Large intestine (tissue), 12 donors: ENCODE measurements at places on chromosomes 12 and 14.

GRCh38 chr12:108394196-108394595, 55.1 kb upstream of the CMKLR1 start:
- DNase-seq = peak; percentile 25

DNA sequence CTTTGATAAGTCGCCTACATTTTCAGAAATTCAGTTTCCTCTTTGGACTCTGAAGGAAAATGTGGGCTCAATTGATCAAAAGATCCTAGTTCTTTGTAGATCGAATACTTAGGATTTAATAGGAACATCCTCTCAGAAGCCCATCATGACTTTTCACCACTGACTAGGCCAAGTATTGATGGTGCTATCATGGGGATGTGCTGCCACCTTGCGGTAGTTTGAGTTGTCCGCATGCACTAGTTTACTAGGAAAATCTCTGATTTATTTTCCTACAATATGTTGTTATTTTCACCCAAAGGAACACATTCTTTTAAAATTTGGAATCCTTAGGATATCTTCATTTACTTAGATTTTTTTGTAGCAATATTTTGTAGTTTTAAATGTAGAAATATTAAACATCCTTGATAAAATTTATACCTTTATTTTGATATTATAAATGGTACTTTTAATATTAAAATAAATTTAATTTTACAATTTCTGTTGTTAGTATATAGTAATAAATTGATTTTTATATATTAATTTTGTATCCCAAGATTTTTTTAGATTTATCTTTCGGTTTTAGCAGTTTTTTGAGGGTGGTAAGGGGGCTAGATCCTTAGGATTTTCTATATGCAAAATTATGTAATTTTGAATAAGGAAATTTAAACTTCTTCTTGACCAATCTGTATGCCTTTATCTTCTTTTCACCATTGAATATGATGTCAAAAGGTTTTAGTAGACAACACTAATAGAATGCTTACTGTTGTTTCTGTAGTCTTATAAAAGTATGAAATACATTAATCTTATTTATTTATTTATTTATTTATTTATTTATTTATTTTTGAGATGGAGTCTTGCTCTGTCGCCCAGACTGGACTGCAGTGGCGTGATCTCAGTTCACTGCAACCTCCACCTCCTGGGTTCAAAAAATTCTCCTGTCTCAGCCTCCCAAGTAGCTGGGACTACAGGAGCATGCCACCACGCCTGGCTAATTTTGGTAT, 52.9 kb upstream of the OR9K2 start:
- DNase-seq = peak; percentile 55

DNA sequence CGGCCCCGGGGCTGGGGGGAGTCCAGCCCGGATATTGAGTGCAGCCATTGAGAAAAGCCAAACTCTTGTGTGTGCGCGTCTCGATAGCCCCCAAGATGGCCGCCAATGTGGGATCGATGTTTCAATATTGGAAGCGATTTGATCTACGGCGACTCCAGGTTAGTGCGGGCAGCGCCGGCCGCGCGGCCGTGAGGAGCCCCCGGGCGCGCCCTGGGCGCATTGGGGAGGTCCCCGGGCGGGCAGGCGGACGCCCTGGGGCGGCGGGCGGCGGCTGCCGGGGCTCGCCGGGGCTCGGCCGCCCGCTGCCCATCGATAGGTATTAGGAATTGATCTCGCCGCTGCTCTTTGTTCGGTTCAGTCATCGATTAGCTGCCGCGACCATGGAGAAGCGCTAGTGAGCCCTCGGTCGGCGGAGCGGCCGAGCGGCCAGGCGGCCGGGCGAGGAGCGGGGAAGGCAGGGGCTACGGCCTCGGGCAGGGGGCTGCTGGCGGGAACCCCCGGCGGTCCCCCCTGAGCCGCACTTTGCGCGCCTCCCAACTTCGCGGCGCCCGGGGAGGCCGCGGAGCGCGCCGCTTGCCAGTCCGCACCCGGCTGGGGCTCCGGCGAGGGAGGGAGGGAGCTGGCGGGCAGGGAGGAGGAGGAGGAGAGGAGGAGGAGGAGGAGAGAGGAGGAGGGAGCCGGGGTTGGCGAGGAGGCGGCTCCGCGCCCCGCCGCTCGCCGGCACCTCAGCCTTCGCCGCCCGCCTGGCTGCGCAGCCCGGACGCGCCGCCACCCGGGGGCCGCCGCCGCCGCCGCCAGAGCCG, 113.9 kb upstream of the MYL2 start:
- DNase-seq = no peak

GRCh38 chr12:105801351-105801750, 337.4 kb downstream of the NUAK1 start:
- no peak for DNase-seq

DNA sequence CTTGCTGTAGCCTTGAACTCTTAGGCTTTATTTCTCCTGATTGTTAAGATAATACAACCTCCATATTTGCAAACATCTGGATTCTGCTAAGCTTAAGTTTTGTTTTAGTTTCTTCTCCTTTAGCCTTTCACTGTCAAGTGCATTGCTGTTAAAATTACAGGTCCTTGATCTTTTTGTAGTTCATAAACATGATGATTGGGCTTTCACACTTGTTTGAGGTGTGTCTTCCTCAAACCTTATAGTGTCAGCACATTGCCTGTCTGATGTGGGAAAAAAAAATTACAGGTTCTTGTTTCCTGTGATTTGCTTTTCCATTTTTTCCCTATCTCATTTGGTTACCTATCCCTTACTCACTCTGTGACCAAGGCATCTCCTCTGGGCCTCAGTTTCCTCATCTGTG, 59.2 kb downstream of the BICDL1 start:
- no peak for DNase-seq

GRCh38 chr14:23285530-23286019, 357 bp downstream of the HOMEZ start:
- DNase-seq = peak; percentile 16

- DNase-seq = no peak
These were observed 89.0 kb upstream of the PTPRR start for GRCh38 chr12:71009430-71010142.

DNA sequence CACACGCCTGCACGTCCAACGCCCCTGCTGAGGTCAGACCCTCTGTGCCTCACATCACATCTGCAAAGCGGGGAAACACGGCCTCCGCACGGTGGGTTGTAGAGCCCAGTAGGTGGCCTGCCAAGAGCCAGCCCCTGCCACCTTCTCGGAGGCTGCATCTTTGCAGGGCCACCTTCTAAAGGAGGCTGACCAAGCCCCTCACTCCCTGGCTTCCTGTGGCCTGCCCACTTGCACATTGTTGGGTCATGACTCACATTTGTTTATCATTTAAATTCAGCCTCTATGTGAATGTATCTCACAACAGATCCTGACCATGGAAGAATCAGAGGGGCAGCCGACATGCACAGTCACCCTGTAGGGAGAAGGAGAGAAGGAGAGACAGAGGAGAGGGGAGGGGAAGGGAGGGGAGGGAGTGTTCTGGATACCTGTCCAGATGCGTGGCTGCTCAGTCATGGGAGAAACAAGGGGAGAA, 319.5 kb upstream of the DIO3 start:
- DNase-seq = no peak

DNA sequence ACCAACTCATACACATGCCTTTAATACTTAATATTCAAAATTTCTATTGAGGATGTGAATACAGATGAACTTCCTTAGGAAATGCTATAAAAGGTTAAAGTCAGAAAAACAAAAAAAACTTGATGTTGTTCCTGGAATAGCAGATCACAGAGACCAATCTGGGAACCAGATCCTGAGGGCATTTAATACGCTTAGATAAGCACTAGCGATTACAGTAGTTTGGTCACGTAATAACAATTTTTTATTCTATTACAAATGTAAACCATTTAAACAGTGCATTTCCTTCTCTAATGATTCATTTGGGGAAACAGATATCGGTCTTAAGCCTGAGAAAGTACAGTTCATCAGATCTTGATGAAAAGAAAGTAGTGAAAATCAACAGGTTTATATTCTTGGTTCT, 30.8 kb upstream of the ABCC9 start:
- no peak for DNase-seq

GRCh38 chr14:101961011-101961721, 3.2 kb upstream of the DYNC1H1 start:
- peak; percentile 68 for DNase-seq

GRCh38 chr12:42916143-42916542, 326.6 kb upstream of the PRICKLE1 start:
- peak; percentile 70 for DNase-seq

- DNase-seq = no peak
These were observed 250.2 kb downstream of the DACT1 start for GRCh38 chr14:58887931-58888330.

DNA sequence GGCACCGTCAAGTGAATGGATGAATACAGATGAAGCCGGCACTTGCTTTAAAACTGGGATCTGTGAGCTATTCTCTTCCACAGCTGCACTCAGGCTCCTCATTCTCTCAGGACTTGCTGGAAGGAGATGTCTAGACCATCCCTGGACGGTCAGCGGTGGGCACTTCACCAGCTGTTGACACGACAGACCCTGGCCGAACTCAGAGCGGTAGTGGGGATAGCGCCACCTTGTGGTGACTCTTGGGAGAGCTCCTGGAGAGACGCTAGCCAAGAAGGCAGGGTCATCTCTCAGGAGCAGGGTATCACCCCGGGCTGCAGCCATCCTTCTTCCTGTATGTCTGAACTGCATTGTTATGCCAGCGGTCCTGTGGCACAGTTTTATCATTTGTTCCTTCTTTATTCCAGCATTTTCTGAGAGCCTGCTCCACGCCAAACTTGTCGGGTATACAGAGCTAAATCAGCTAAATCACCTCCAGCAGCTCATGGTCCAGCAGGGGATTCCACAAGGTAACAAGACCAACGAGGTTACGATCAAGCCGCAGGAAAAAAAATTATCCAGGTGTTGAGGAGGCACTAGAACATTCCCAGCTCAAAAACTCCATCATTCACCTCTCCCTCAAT, 10.0 kb downstream of the WNT1 start:
- DNase-seq = no peak

GRCh38 chr12:52522346-52523011, 2.3 kb upstream of the KRT5 start:
- no peak for DNase-seq

GRCh38 chr14:73620268-73620667, 8.0 kb downstream of the ACOT6 start:
- DNase-seq = peak; percentile 57

- no peak for DNase-seq
These were observed 146.5 kb downstream of the SRGAP1 start for GRCh38 chr12:63990828-63991547.

DNA sequence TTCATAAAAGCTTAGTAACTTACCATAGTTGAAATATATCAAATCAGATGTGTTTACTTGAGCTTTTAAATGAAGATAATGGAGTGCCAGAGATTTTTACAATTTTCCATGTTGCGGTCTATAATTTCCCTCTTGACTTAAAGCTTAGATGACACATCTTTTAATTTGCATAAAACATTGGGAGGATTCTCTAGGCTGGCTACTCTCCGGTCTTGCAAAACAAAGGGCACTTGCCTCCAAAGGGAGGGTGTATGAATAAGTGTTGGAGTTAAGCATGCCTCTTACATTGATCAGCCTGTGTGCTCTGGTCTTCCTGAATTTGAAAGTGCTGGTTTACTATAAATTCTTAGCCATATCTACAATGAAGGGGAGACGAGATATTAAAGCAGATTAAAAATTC, 336.4 kb upstream of the NAV3 start:
- DNase-seq = no peak

DNA sequence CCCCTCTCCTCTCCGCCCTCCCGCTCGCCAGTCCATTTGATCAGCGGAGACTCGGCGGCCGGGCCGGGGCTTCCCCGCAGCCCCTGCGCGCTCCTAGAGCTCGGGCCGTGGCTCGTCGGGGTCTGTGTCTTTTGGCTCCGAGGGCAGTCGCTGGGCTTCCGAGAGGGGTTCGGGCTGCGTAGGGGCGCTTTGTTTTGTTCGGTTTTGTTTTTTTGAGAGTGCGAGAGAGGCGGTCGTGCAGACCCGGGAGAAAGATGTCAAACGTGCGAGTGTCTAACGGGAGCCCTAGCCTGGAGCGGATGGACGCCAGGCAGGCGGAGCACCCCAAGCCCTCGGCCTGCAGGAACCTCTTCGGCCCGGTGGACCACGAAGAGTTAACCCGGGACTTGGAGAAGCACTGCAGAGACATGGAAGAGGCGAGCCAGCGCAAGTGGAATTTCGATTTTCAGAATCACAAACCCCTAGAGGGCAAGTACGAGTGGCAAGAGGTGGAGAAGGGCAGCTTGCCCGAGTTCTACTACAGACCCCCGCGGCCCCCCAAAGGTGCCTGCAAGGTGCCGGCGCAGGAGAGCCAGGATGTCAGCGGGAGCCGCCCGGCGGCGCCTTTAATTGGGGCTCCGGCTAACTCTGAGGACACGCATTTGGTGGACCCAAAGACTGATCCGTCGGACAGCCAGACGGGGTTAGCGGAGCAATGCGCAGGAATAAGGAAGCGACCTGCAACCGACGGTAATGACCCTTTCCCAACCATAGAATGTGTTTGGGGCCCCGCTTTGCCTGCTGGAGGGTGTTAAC, 615 bp downstream of the CDKN1B start:
- no peak for DNase-seq

- peak; percentile 30 for DNase-seq
These were observed 972 bp downstream of the SAMD4A start for GRCh38 chr14:54567639-54568561.

- DNase-seq = no peak
These were observed 67.0 kb downstream of the PRMT8 start for GRCh38 chr12:3557791-3558620.

DNA sequence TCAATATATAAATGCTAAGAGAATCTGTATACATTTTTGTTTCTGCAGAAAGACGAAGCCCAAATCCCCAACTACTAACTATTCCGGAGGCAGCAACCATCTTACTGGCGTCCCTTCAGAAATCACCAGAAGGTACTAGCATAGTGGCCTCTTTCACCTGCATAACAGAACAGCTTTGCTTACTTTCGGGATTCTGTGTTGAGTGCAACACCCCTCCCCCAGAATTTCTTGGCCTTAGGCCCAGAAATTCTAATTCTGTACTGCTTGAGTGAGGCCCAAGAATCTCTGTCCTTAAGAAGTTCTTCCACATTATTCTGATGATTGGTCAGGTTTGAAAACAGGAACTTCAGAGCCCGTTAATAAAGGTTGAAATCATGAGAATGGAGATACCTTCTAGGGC, 2.9 kb downstream of the SPX start:
- no peak for DNase-seq

- DNase-seq = no peak
These were observed 108.0 kb downstream of the LIN7A start for GRCh38 chr12:80829767-80830166.

DNA sequence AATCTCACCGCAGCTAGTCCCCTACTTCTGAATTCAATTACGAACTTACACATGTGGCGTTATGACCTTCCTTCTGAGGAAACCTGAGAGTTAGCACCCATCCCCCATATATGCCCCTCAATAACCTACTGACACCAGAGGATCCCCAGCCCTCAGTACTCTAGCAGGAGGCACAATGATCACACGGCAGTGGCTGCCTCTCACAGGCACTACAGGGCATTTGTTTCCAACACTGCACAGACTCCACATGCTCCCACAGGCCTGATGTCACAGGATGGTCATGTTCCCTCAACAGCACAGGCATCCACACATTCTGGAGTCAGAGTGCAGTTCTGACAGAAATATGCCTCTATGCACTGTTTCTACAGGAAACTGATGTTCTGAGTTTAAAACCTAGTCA, 17.4 kb downstream of the PPP1CC start:
- no peak for DNase-seq
